ENCODE measurements at places on chromosomes 16 and 17. TPM values are rescaled to one million over a fixed set of nuclear protein-coding genes. Genes with fewer than 3 reads are reported as not detected.

Gene NPIPB5
- 150 TPM for total RNA-seq

DNA sequence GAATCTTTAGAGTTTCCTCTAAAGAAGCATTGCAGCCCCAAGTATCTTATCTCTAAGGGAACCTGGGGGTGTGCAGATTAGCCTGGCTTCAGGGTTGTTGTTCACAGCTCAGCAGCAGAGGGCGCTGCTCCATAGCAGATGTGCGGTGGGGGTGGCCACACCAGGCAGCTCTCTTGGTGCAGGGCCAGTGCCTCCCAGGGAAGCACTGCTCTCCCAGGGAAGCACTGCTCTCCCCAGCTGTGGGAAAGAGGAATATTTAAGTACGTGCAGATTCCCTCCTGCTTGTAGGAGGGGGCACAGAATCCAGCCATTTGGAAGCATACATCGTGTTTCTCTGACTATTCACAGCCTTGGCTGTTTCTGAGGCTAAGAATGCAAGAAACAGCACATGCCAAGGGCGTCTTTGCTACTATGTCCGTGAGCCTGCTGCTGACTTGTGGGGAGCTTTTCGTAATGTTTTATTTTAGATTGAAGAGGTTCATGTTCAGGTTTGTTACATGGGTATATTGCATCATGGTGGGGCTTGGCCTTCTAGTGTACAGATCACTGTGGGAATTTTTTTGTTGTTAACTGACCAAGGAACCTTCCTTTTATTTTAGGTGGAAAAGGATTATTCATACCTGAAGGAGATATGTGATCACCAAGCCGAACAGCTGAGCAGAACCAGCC lies 217.8 kb downstream of the SPECC1 start:
- H3K36me3 ChIP-seq = no peaks in the 10 kb centered on the region
- no peaks in the 10 kb centered on the region for H3K27me3 ChIP-seq
- peak; percentile 82 for DNase-seq
- H3K27ac ChIP-seq = no peak overlapping the region
- H3K4me3 ChIP-seq = no peak overlapping the region

Gene TOM1L1
- 0.86 TPM for total RNA-seq

DNA sequence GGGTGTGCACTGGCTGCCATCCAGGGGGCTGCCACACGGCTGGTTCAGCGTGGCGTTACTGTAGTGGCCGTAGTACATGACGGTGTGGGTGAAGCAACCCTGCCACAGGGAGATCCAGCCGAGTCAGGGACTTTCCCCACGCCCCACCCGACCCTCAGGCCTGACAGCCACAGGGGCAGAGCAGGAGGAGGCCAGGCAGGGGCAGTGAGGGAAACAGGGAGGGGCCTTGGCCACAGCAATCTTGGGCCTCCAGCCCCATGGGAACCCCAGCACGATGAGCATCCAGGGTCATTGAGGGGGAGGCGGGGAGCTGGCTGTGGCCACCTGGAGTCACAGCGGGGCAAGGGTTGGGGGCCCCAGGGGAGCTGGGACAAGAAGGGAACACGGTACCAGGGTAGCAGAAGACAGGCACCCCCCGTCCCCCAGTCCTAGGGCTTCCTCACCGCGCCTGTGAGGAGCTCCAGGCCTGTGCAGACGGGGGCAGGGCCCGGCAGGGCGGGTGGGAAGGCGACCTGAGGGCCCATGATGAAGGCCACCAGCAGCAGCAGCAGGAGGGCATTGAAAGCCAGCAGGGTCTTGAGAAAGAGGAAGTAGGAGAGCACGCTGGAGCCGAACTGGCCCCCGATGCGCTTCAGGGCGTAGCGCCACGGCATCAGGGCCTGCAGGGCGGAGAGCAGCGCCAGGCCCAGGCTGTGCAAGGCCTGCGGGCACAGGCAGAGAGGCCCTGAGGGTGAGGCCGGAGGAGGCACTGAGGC lies 4.3 kb downstream of the TMC6 start:
- peak overlapping the region; percentile 84 for H3K4me3 ChIP-seq
- peak overlapping the region; percentile 54 for H3K27ac ChIP-seq
- H3K36me3 ChIP-seq = peaks cover 76% of the 10 kb centered on the region
- H3K4me1 ChIP-seq = peaks cover 70% of the 10 kb centered on the region
- no peak for DNase-seq

GRCh38 chr17:77446940-77447634 lies 306.3 kb downstream of the SEC14L1 start:
- DNase-seq = no peak
- H3K27me3 ChIP-seq = no peaks in the 10 kb centered on the region
- peak overlapping the region; percentile 96 for H3K27ac ChIP-seq
- H3K4me3 ChIP-seq = peak overlapping the region; percentile 78

- H3K27me3 ChIP-seq = no peaks in the 10 kb centered on the region
- H3K4me3 ChIP-seq = no peak overlapping the region
- DNase-seq = no peak
- no peak overlapping the region for H3K27ac ChIP-seq
These were observed 102.2 kb downstream of the ABCA8 start for GRCh38 chr17:68853036-68853435.

DNA sequence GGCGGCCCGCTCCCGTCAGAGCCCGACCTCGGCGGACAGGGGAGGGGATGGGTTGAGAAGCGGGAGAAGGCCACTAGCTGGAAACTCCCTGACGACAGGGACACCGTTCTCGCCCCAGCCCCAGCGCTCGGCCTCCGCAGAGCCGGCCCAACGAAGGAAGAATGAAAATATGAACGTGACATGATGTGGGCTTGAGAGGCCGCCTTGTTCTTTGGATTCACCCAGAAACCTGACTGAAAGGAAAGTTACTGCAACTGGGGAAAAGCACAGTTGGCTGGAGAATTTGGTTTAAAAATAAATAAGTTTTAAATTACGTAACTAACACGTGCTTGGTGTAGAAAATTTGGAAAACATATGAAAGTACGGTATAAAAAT lies 21.1 kb downstream of the NPTX1 start:
- H3K36me3 ChIP-seq = no peaks in the 10 kb centered on the region
- peak overlapping the region; percentile 85 for H3K4me3 ChIP-seq
- peaks cover 48% of the 10 kb centered on the region for H3K4me1 ChIP-seq
- H3K27ac ChIP-seq = peak overlapping the region; percentile 89
- DNase-seq = no peak
- peaks cover 21% of the 10 kb centered on the region for H3K27me3 ChIP-seq

Gene ZG16B
- 8.8 TPM for total RNA-seq

DNA sequence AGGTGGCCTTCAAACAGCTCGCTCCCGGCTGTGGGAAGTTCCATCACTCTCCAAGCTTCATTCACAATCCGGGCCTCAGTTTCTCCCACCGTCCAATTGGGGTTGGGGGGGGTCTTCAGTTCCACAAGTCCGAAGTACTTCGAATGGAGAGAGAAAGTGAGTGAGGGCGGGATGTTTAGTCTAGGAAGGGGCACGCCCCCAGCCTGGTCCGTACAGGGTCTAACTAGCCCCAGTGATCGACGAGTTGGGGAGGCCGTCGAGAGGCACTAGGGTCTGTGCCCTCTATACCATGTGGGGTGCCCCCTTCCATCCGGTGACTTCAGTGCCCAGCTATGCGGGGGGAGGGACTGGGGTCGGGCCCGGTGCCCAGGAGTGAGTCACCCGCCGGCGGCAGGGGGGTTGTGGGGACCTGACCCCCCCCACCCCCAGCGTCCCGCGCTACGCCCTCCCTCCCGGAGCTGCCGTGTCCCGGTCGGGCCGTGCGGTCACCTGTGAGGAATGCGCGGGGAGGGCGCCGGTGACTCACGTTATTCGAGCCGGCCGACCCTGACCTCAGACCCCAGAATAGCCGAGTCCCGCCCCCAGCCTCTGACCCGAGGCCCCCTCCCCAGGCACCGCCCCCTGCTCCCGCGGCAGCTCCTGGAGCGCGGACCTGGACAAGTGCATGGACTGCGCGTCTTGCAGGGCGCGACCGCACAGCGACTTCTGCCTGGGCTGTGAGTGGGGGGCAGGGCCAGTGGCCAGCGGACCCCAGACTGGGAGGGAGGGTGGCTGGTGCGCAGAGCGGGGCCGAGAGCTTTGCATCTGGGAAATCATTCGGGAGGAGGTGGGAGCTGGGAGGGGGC lies 658 bp downstream of the TNFRSF12A start:
- H3K4me3 ChIP-seq = peak overlapping the region; percentile 83
- peak overlapping the region; percentile 83 for H3K27ac ChIP-seq
- peaks cover 48% of the 10 kb centered on the region for H3K4me1 ChIP-seq
- peak; percentile 48 for DNase-seq

DNA sequence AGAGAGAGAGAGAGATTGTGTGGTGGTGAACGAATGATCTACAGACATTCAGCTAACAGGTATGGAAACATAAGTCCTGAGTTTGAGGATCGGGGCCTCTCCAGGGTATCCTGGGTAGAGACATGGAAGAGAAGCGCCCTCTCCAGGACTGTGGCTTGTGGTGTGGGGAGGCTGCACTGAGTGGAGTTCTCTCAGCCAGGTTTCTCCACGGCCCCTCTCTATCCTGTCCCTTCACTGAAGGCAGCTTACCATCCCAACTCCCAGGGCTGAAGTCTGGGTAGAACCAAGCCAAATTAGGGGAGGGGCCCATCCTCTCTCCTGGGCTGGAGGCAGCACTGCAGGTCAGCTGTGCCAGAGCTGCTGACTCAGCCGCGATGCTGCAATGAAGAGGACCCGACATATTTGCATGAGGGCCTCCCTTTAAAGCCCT lies 6.2 kb downstream of the C1QL1 start:
- H3K4me1 ChIP-seq = peaks cover 4% of the 10 kb centered on the region
- H3K4me3 ChIP-seq = no peak overlapping the region
- no peak overlapping the region for H3K27ac ChIP-seq

- H3K4me3 ChIP-seq = no peak overlapping the region
- no peaks in the 10 kb centered on the region for H3K4me1 ChIP-seq
- H3K27ac ChIP-seq = no peak overlapping the region
- peaks cover 3% of the 10 kb centered on the region for H3K27me3 ChIP-seq
- no peak for DNase-seq
These were observed 49.3 kb upstream of the BCO1 start for GRCh38 chr16:81189100-81189664.

Gene OR2C1
- total RNA-seq = not detected

Gene OR4D1
- 0.83 TPM for total RNA-seq

DNA sequence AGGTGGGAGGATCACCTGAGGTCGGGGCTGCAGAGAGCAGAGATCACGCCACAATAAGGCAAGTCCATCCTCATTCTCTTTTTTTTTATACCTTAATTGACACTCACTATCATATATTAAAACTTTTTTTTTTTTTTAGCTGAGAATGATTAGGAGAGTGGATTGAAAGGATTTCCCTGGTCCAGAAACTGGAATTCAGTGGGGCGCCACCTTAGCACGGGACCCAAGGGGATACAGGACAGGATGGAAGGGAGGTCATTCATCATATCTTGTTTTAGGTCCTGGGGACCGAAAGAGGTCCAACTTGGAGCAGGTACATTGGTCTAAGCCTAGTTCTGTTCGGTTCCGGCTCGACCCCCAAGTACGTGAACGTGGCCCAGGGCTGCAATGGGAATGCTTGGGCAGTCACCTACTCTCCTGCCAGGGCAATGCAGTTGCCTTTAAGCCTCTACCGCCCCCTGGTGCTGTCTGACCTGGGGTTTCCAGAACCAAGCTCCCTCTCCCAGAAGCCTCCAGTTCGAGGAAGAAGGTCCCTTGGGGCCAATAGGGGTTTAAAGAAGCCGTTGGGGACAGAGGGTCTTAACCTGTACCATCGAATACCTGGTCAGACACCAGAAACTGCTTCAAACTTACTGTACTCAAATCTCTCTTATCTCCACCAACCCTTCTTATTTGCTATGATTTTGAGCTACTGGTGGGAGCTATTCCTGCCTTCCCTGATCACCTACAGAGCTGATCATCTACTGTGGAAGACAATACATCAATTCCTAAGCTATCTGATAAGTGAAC lies 19.9 kb upstream of the GPATCH8 start:
- H3K36me3 ChIP-seq = no peaks in the 10 kb centered on the region
- H3K27me3 ChIP-seq = peaks cover 5% of the 10 kb centered on the region
- H3K4me3 ChIP-seq = no peak overlapping the region
- no peaks in the 10 kb centered on the region for H3K4me1 ChIP-seq
- H3K27ac ChIP-seq = no peak overlapping the region
- DNase-seq = peak; percentile 62

GRCh38 chr17:51060396-51060795 lies 60.3 kb downstream of the SPAG9 start:
- H3K27me3 ChIP-seq = no peaks in the 10 kb centered on the region
- H3K4me3 ChIP-seq = no peak overlapping the region
- H3K4me1 ChIP-seq = no peaks in the 10 kb centered on the region
- no peak for DNase-seq
- H3K36me3 ChIP-seq = peaks cover 11% of the 10 kb centered on the region

DNA sequence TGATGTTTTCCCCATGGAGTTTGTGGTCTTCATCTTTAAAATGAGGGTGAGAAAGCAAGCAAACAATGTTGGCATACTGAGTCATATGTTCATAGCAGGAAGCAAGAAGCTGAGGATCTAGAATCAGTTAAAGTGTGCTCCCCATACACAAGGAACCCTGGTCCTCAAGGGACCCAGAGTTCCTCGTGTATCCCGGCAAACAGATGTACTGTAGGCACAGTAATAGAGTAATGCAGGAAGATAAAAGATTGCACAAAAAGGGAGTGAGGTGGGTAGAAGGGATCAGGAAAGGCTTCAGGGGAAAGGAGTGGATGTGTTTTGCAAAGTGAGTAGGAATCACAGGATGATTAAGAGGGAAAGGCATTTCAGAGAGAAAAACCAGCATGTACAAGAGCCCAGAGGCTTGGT lies 412.3 kb upstream of the CDH11 start:
- no peaks in the 10 kb centered on the region for H3K27me3 ChIP-seq
- no peak overlapping the region for H3K27ac ChIP-seq
- H3K36me3 ChIP-seq = no peaks in the 10 kb centered on the region
- H3K4me3 ChIP-seq = no peak overlapping the region
- H3K4me1 ChIP-seq = peaks cover 2% of the 10 kb centered on the region

Gene MRM3
- 12.8 TPM for total RNA-seq

DNA sequence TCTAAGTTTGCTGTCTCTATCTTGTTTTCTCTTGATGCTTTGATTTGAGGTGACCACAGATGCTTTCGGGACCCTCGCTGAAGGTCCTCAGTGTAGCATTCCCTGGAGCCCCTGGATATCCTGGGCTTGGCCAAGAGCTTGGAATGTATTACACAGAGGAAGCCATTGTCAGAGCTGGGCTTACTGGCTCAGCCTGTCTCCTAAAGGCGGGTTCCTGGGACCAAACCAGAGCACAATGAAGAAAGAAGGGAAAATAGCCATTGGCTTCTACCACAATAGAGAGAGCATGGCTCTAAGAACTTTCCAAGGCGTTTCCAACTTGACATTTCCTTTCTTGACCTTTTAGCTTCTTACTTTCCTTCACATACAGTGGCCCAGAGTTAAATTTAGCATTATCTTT lies 229.3 kb downstream of the HS3ST3A1 start:
- no peak overlapping the region for H3K27ac ChIP-seq
- H3K27me3 ChIP-seq = no peaks in the 10 kb centered on the region
- DNase-seq = no peak

GRCh38 chr16:17134586-17134985 lies 336.2 kb downstream of the XYLT1 start:
- H3K27ac ChIP-seq = no peak overlapping the region
- H3K4me3 ChIP-seq = no peak overlapping the region
- no peaks in the 10 kb centered on the region for H3K27me3 ChIP-seq
- peaks cover 14% of the 10 kb centered on the region for H3K4me1 ChIP-seq
- no peak for DNase-seq
- peaks cover 52% of the 10 kb centered on the region for H3K36me3 ChIP-seq

Gene CHST6
- not detected for total RNA-seq

- H3K4me1 ChIP-seq = no peaks in the 10 kb centered on the region
- DNase-seq = no peak
These were observed 25.6 kb upstream of the CACNG1 start for GRCh38 chr17:67018471-67019434.

Gene STXBP4
- 4.7 TPM for total RNA-seq
